Muscle of leg (tissue), 16 donors: ENCODE measurements at places on chromosomes 12 and 14.

- DNase-seq: no peak
Observed at GRCh38 chr12:132651444-132652100, 33.0 kb downstream of the P2RX2 start.

DNA sequence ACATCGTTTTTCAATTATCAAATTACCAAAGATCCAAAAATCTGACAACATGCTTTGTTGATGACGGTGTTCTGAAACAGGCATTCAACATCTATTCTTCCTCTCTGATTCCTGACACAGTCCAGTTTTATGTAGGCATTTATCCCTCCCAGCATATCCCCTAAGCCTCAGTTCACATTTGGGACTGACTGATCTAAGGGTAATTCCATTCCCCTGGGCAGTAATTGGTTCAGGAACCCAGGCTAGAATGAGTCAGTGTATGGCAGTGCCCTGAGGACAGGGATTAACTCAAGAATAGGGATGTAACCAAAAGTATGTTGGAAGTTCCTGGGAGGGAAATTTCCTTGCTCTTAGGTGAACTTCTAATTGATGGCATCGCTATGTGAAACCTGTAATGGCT, 10.3 kb upstream of the PCNX1 start:
- no peak for DNase-seq

- DNase-seq: peak; percentile 62
Observed at GRCh38 chr12:113098441-113099028, 37.0 kb downstream of the RASAL1 start.

DNA sequence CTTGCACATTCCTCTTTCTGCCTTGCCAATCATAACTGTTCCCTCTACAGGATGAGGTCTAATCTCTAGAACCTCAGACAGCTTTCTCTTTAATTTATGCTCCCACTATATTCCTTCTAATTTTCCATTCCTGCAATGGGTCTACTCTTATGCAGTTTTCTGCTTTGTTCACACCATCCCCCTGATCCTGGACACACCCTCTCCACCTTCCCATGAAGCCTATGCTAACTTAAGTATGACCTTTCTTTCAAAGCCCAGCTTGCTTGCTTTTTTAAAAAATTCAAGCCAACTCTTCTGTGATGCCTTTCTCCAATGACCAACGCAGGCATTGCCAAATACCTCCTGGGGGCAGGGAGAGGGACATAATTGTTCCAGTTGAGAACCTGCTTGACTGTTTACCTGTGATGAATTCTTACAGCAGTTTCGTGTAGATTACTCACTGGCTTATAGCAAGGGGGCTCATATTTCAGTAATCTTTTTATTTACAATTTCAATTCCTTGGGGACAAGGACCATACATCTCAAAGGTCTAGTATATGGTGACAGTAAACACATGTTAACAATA, 7.8 kb downstream of the SLC38A1 start:
- no peak for DNase-seq

DNA sequence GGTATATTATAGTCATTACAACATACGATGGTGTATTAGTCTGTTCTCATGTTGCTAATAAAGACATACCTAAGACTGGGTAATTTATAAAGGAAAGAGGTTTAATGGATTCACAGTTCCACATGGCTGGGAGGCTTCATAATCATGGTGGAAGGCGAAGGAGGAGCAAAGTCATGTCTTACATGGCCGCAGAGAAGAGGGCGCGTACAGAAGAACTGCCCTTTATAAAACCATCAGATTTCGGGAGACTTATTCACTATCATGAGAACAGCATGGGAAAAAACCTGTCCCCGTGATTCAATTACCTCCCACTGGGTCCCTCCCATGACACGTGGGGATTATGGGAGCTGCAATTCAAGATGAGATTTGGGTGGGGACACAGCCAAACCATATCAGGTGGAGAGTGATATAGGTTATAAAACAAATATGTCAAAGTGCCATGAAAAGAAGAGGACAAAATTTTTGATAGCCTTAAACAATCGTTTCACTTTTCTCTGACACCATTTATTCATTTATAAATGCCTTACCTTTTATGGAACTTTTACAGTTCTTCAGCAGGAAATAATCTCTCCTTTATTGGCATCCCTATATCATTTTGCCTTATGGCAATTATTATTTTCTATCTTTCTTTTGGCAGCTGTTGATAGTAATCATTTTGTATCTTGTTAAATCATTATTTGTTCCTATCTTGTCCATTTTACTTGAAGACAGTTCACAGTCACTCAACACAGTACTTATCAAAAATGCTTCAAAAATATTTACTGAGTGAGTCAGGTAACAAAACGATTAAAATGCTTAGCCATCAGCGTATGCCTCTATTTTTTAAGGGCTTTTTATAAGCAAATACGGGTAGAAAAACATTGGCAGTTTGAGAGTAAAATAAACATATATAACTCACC, 196.0 kb downstream of the RAD51B start:
- no peak for DNase-seq

GRCh38 chr14:103519837-103520212, 2.8 kb downstream of the CKB start:
- DNase-seq: no peak

DNA sequence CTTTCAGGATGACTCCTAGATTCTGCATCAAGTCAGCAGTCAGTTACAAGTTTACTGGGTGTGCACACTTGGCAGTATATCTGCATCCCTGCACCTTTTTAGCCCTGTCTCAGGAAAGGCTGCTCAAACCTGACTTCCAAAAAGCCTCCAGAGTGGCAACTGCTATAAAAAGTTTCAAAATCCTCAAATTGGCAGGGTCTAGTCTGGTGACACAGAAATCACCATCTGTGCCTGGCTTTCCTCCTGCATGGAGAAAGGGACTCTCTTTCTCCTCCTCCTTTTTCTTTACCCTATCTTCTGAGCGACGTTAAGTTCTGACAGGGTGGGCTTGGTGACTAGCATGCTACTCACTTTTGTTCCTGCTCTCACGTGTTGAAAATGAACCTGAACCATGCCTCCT, 679.5 kb downstream of the C12orf50 start:
- no peak for DNase-seq

DNA sequence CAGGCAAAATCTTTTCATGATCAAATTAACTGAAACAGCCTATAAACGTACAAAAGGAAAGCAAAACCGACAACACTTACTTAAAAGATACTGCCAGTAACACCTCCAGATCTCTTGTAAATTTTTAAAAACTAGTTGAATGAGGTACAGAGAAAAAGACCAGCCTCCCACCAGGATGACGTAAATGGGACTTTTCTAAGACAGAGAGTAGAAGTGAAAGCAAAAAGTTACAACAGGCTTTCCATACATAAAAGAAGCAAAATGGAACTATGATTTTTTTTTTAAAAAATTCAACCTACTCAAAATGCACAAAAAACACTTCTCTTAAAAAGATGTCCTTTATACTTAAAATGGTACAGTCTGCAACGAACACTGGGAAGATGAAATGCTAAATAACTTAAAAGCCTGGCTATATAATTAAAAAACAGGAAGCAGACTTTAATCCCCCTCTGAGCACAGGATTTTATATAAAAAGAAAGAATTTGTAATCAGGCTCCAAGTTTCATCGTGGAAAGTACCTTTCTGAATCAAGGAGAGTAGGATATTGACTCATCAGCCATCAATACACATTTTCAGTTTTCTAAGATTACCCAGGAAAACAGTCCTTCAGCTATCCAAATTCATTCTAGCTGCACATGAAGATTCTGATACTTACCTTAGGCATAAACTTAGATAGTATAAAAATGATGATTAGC, 14.2 kb upstream of the MYO1A start:
- DNase-seq: peak; percentile 36

DNA sequence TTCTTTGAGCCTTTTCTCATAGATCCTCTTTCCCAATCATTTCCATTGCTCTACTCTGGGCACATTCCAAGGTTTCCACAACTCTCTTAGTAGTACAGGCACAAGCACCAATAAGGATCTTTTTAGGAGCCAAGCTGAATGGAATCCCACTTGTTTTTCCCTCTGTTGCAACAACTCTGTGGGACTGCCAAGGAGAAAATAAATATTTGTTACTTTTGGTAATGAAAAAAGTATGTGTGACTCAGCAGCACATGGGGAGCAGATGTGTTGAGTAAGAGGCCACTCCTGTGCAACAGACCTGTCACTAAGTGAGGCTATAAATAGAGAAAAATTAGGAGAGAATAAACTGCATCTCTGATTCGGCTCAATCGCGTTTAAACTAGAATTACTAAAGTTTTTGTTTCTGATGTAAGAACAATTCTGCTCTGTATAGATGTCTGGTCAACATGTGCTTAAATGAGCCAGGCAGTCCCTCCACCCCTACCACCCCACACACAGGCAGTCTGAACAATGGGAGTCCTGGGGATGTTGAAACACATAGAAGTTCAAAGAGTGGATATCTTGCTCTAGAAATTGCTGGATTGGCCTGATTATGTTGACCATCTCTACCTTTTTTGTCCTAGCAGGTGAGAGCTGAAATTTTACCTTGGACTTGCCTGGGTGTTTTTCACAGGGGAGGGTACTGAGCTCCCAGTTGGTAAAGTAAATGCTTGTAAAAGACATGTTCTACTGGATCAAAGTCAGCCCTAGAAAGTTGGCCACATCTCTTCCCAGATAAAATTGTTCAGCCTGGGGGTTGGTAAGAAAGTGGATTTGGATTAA, 244.3 kb upstream of the NOVA1 start:
- DNase-seq: peak; percentile 96

GRCh38 chr14:68658943-68659931, 133.6 kb downstream of the ZFP36L1 start:
- peak; percentile 90 for DNase-seq

GRCh38 chr12:66321435-66321834, 19.1 kb downstream of the HELB start:
- DNase-seq: no peak

DNA sequence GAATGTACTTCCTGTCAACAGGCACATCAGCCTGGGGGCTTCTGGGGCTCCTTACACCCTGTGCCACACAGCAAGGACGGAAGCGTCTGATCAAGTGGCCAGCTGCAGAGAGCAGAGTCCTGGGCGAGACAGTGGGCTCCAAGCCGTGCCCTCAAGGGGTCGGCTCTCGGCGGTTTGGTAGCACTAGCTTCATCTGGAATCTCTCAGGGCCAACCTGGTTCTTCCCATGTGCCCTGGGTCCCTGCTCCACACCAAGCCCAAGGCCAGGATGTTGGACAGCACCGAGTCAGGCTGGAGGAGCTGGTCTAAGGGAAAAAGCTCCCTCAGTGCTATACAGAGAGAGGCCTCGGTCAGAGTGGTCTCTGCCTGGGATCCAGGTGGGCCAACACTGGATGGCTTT, 20.5 kb downstream of the DIO3 start:
- no peak for DNase-seq

- DNase-seq: no peak
Observed at GRCh38 chr14:78508023-78508422, 337.9 kb downstream of the NRXN3 start.

- DNase-seq: no peak
Observed at GRCh38 chr14:64213086-64213485, 81.1 kb downstream of the ESR2 start.

DNA sequence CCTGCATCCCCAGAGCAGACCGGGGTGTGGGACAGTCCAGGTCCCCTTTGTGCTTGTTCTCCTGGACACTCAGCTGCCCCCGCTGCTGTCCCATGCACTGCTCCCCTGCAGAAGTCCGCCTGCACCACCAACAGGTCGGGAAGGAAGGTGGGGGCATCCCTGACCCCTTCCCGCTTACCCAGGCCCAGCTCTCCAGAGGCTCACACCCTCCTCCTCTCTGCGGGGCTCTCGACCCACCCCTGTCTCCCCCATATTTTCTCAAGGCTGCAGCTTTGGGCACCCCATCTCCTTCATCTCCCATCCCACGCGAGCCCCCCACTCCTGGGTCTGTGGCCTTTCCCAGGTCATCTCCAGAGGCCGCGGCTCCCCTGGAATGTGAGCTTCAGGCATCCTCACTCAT, 9.4 kb downstream of the ZBTB42 start:
- DNase-seq: no peak

DNA sequence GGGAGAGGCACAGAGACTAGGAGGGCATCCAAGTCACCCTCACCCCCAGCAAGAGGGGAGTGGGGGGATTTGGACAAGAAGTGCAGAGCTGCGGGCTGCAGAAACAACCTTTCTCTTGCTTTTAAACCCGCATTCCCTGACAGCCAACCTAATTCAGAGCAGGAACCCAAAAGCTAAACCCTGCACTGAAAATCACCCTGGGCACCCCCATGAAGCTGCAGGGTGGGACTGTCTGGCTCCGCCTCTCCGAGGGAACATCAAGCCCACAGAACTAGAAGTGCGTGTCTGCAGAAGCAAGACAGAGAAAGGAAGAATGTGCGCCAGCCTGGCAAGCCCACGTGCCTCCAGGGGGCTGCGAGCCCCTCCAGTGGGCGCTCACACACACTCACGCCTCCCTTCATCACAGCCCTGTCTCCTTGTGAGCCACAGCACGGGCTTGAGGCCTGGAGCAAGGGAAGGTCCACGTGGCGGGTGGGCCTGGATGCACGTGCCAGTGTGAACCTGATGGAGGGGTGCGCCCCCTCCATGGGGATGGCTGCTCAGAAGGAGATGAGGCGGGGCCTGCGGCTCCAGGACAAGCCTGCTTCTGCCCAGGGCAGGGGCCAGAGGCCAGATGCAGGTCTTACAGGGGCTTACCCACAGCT, 27.8 kb upstream of the PNMA1 start:
- DNase-seq: peak; percentile 39

- DNase-seq: no peak
Observed at GRCh38 chr14:63647696-63648410, 6.2 kb upstream of the WDR89 start.

GRCh38 chr12:123232472-123232806, 502 bp downstream of the MPHOSPH9 start:
- DNase-seq: no peak

DNA sequence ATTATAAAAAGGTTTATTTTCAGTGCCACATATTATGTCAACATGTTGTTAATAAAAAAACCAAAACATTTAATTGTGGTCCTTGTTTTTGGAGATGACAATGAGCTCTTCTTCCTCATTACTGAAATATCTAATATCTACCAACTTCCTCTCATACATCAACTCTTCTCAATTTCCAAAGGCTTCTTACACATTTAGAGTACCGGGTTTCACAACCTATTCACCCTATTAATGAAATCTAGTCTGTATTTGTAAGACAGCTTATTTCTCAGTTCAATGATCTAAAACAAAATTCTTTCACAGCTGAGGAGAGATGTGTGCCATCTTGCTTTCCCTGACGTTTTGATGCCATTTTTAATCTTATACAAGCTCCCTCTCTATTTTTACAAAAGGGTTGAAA, 14.5 kb downstream of the NRDE2 start:
- no peak for DNase-seq

DNA sequence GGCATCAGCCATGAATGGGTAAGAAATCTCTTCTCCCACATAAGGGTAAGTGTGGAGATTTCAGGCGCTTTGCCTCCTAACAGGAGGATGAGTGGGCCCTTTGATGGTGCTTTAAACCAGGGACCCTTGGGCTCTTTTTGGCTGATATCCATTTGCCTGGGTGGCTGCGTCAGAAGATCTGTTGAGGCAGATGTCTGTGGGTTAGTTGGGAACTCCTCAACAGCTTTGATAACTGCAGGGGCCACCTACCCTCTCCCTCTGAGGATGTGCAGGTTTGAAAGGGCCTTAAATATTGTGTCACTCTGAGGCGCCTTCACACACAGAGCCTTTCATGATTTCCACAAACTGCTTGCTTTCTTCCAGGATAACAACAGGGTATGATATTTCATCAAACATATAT, 210.7 kb downstream of the PPM1H start:
- no peak for DNase-seq
